ENCODE measurements at places on chromosomes 1 and 21. TPM values are rescaled to one million over a fixed set of nuclear protein-coding genes. Genes with fewer than 3 reads are reported as not detected.
A peak's percentile ranks its signal among the peaks of the same experiment; 100 is the strongest.

DNA sequence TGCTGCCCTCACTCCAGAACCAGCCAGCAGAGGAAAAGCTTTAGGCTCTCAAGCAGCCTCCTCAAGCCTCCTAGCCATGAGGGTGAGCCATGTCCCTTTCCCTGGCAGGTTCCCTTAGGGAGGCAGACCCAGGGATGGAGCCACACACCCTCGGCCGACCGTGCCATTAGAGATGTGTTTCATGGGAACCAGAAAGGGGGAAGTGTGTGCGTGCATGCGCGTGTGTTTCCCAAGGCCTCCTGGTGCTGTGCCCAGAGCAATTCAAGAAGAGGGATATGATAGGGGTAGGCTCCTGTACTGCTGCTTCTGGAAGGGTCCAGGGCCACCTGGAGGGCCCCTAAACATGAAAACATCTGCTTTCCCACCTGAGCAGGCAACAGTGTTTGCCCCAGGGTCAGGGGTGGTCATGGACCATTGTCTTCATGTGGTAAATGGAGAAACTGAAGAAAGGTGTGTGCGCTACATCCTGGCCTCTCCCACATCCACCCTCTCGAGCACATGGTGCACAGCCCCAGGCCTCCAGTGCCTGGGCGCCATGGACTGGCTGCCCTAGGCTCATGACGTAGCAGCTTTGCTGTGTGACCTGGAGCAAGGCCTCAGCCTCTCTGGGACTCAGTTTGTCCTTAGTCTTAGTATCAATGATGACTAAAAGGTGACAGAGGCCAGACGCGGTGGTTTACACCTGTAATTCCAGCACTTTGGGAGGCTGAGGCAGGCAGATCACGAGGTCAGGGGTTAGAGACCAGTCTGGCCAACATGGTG is 48.1 kb downstream of the SYF2 start:
- no peak for DNase-seq

DNA sequence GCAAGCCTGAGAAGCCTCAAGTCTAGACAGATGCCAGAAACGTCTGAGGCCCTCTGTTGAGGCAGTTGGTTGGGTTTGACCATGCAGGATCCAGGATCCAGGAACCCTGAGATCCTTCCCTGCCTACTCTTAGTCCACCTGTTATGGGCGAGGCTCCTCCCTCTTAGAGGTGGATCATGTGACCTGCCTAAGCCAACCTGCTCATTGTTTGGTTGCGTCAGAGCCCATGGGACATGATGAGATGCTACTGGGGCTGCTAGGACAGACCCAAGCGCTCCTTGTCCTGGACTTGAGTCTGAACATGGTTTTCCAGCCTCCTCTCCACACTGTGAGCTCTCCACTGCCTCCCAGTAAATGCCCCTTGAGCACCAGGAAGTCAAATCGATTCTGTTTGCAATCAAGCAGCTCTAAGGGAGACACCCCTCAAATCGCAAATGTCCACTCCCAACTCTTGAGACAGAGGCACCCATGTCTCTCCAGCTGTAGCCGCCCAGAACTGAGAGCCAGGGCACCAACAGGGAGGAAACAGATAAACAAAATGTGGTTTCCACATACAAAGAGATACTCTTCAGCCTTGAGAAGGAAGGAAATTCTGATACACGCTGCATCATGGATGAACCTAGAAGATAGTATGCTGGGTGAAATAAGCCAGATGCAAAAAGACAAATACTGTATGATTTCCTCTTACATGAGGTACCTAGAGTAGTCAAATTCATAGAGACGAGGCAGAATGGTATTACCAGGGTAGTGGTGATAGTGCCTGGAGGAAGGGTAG is 31.7 kb upstream of the WNT4 start:
- no peak for DNase-seq

DNA sequence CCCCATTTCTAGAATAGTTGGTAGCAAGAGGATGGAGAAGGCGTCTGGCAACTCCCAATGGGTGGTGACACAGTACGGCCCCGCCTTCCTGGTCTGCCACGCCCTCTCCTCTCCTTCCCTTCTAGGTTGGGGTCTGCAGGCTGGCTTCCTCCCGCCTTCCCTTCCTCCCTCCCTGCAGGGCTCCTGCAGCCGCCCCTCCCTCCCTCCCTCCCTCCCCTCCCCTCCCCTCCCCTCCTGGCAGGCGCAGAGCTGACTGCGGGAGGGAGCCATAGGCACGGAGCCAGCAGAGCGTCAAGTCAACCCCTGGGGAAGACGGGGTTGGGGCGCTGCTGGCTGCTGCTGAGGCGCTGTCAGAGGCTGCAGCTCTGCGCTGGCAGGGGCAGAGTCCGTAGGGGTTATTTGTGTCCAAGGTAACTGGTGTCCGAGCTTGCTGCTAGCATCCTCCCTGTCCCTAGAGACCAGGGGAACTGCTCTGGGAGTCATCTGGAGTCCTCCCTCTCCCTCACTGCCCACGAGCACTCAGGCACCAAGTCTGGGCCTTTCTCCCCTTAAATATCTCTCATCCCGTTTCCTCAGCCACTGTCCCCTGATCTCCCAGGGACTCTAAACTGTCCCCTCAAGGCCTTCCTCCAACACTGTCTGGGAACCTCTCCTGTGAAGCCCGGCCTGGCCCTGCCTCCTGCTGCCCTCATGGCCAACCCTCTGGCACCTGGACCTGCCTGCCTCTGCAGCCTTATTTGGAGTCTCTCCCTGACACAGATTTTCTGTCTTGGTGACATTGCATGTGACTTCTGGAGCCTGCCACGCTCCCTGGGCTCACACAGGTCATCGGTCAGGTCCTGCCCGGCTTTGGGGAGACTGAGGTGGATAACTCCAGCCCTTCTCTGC is 57.4 kb upstream of the ACOT11 start:
- no peak for DNase-seq

Gene FYB2
- not detected for total RNA-seq

Gene ICOSLG
- total RNA-seq: 1.5 TPM

DNA sequence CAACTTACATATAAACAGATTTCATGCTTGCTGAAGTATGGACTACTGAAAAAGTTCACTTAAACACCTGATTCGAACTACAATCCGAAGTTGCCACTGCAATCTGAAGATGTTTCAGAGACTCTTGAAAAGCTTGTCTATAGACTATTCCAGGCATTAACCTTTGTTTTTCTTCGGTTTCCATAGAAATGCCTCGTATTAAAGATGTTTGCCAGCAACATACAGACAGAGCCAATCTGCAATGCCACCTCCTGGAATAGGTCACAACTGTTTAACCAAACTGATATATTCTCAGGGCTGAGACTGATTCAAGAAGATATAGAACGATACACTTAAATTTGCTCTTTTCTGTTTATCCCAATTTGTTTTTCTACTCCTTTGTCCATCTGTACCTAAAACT is 28.9 kb upstream of the DMRTB1 start:
- DNase-seq: no peak

DNA sequence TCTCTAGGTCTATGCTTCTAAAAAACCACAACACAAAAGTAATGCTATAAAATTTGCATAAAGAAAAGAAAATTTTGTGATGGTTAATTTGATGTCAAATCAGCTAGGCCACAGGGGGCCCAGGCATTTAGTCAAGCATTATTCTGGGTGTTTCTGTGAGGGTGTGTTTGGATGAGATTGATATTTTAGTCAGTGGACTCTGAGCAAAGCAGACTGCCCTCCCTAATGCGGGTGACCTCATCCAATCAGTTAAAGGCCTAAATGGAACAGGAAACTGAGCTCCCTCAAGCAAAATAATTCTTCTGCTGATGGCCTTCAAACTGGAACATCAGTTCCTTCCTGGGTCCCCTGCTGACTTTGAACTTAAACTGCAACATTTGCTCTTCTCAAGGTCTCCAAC is 358.0 kb downstream of the DSCAM start:
- DNase-seq: no peak

GRCh38 chr21:26655460-26655859 is 82.4 kb upstream of the CYYR1 start:
- DNase-seq: no peak

GRCh38 chr21:29477941-29478340 is 179.2 kb downstream of the BACH1 start:
- DNase-seq: peak; percentile 4

GRCh38 chr1:214448536-214448935 is 102.9 kb downstream of the PTPN14 start:
- DNase-seq: no peak

Gene ELAPOR1
- 0.58 TPM for total RNA-seq

Gene TEDDM1
- not detected for total RNA-seq

Gene COL9A2
- total RNA-seq: not detected

Gene AQP10
- total RNA-seq: not detected

DNA sequence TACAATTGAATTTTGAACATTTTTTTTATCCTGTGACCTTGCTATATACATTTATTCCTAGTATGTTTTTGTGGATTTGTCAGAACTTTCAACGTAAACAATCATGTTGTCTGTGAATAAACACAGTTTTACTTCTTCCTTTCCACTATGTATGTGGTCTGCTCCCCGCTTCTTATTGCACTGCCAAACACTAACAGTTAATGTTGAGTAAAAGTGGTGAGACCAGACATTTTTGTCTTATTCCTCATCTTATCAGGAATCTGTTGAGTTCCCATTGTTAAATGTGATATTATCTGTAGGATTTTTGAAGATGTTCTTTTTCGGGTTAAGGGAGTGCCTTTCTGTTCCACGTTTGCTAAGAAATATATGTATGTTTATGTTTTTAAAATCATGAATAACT is 45.9 kb downstream of the CAMSAP2 start:
- no peak for DNase-seq

Gene SLAMF7
- 8.6 TPM for total RNA-seq

Gene AUNIP
- total RNA-seq: 9.4 TPM

DNA sequence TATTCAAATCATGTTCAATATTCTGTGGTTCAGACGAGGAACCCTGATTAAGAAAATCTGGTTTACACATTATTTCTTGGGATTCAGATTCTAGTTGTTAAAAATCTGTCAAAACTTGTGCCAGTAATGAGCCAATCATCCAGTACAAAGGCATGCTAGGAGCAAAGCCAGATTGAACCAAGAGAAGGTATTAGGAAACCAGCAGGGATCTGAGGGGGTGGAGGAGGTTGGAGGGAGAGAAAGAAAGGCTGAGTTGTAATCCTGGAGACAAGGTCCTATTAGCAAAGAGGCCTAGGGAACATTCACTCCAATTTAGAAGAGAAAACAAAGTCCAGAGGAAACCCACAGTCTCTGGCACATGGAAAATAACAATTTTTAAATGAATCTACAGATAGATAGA is 352.9 kb downstream of the LTN1 start:
- peak; percentile 49 for DNase-seq

GRCh38 chr1:96865731-96866685 is 144.4 kb downstream of the PTBP2 start:
- DNase-seq: peak; percentile 97

Gene GOLPH3L
- total RNA-seq: 76.9 TPM

Gene SLC25A34
- 1.3 TPM for total RNA-seq

DNA sequence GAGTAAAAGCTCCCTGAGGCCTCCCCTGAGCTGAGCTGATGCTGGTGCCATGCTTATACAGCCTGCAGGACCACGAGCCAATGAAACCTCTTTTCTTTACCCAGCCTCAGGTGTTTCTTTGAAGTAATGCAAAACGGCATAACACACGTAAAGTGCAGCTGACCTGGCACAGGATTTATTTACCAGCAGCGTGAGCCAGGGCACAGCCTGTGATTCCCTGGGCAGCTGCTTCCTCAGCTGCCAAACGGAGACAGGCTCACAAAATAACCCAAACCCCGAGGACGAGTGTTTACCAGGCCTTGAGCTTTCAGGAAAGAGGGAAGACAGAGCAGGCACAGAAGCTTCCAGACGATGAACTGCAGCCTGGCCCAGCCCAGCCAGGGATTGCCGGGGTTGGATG is 120.6 kb upstream of the ARHGEF16 start:
- DNase-seq: no peak

Gene TNNI3K
- not detected for total RNA-seq

DNA sequence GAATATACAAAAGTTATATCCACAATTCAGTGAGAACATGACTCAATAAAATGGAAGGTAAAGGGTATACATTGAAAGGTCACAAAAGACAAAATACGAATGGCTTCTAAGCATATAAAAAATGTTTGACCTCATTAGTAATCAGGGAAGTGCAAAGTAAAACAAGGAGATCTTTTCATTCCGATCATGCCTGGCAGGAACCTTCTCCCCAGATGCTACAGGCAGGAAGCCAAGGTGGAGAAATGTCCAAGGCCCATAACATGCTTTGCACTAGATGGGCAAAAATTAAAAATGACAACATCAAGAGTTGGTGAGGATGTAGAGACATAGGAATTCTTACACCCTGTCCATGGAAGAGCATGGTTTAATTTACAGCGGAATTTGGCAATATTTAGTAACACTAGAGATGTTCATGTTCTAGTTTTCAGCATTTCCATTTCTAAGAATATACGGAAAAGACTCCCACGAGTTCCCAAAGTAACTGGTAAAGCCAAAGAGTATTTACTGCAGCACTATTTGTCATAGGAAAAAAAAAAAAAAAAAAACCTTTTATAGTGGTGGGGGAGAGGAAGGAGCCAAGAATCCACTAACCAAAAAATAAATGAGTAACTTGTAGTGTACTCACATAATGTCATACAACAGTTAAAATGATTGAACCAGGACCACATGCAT is 184.5 kb upstream of the KAZN start:
- DNase-seq: peak; percentile 15

Gene PROX1
- total RNA-seq: 0.61 TPM

- DNase-seq: peak; percentile 49
Measured at GRCh38 chr1:148353461-148354283, 129.4 kb downstream of the PPIAL4G start.

DNA sequence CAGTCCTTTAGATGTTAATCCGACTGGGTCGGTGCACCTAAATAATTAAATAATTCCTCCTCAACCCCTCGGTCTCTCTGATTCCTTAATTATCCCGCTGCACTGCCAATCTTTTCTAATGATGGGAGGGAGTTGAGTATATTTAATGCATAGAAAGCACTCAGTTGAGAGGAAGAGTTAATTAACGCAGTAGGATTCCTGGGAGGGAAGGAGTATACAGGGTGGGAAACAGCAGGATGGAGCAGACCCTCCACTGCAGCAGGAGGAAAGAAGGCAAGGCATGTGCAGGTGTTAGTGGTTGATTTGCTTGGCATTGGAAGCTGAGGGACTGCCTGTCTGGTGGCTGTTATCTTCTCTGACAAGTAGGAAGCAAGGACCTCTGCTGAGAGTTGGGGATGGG is 9.9 kb upstream of the REN start:
- DNase-seq: no peak

Measured in MCF 10A (cell line).